ENCODE measurements at places on chromosomes 6 and 20. TPM values are rescaled to one million over a fixed set of nuclear protein-coding genes. Genes with fewer than 3 reads are reported as not detected.

- H3K4me1 ChIP-seq: peaks cover 27% of the 10 kb centered on the region
- no peak for DNase-seq
- H3K27ac ChIP-seq: no peak overlapping the region
- peaks cover 6% of the 10 kb centered on the region for H3K36me3 ChIP-seq
- H3K27me3 ChIP-seq: peaks cover 4% of the 10 kb centered on the region
These were observed 341.2 kb downstream of the CD83 start for GRCh38 chr6:14458669-14459266.

DNA sequence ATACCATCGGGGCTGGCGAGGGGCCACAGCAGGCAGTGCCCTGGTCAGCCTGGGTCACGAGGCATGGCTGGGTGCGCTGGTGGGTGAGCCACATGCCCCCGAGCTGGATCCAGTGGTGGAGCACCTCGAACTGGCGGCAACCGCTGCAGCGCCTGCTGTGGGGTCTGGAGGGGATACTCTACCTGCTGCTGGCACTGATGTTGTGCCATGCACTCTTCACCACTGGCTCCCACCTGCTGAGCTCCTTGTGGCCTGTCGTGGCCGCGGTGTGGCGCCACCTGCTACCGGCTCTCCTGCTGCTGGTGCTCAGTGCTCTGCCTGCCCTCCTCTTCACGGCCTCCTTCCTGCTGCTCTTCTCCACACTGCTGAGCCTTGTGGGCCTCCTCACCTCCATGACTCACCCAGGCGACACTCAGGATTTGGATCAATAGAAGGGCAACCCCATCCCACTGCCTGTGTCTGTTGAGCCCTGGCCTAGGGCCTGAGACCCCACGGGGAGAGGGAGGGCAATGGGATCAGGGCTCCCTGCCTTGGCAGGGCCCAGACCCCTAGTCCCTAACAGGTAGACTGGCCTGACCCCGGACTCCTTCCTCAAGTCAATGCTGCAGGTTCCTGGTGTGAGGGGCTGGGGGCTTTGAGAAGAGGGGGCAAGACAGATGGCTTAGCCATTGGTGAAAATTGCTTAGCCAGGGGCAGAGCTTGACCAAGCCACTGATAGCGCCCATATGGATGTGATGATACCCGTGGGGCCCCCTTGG, 598 bp downstream of the TMEM239 start:
- H3K27me3 ChIP-seq: peaks cover 47% of the 10 kb centered on the region
- no peak overlapping the region for H3K4me3 ChIP-seq
- H3K27ac ChIP-seq: no peak overlapping the region
- no peaks in the 10 kb centered on the region for H3K36me3 ChIP-seq
- peak; percentile 43 for DNase-seq

- H3K27ac ChIP-seq: no peak overlapping the region
- no peak overlapping the region for H3K4me3 ChIP-seq
- no peak for DNase-seq
- no peaks in the 10 kb centered on the region for H3K4me1 ChIP-seq
These were observed 17.8 kb downstream of the MTG2 start for GRCh38 chr20:62200491-62201172.

DNA sequence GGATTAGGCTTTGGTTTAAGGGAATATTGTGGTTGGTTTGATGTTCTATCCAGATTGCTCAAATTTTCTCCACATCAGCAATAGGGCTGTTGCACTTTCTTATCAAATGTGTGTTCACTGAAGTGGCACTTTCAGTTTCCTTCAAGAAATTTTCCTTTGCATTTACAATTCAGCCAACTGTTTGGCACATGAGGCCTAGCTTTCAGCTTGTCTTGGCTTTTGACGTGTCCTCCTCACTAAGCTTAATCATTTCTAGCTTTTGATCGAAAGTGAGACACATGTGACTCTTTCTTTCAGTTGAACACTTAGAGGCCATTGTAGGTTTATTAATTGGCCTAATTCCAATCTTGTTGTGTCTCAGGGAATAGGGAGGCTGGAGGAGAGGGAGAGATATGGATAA, 104.8 kb downstream of the FLRT3 start:
- H3K4me1 ChIP-seq: no peaks in the 10 kb centered on the region
- no peaks in the 10 kb centered on the region for H3K36me3 ChIP-seq

DNA sequence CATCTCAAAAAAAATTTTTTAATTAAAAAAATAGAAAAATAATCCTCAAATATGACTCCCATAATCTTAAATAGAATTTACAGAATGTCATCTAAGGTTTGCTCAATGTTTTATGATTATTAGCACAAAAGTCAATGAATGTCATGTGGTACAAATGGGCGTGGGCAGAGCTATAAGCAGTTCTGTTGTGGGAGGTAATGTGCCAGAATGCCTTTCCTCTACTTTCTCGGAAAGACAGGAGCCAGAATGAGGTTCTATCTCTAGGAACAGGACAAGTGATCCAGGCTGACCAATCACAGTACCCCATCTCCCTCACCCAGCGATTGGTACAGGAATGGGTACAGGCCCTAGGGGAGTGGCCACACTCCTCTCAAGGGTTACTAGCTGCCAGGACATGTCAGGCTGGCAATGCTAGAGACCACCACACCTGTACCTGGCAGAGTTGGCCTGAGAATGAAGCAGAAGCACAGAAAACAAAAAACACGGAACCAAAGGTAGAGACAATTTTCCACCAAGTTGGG, 15.1 kb downstream of the RALGAPA2 start:
- H3K27me3 ChIP-seq: no peaks in the 10 kb centered on the region
- no peak overlapping the region for H3K4me3 ChIP-seq
- no peak overlapping the region for H3K27ac ChIP-seq

DNA sequence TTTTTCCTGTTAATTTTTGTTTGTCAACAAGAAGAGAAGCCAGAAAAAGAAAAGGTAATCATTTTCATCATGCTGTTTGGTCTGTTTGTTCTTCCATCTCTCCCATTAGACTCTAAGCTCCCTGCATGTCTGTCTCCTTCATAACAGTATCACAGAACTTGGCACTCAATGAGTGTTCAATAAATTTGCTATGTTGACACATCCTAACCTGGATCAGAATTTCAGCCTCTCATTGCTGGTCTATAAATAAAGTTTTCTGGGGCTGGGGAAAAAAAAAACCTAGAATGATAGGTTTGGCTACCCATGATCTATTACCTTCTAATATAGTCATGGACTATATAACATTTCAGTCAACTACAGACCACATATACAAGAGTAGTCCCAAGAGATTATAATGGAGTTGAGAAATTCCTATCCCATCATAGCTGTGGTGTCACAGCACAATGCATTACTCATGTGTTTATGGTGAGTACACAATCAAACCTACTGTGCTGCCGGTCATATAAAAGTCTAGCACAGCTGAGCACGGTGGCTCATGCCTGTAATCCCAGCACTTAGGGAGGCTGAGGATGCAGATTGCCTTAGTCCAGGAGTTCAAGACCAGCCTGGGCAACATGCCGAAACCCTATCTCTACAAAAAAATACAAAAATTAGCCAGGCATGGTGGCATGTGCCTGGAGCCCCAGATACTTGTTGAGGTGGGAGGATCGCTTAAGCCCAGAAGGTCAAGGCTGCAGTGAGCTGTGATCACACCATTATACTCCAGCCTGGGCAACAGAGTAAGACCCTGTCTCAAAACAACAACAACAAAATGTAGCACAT, 5.9 kb downstream of the NUDT3 start:
- no peak for DNase-seq
- H3K4me3 ChIP-seq: no peak overlapping the region
- H3K27me3 ChIP-seq: no peaks in the 10 kb centered on the region
- no peak overlapping the region for H3K27ac ChIP-seq
- peaks cover 9% of the 10 kb centered on the region for H3K4me1 ChIP-seq
- H3K36me3 ChIP-seq: peaks cover 5% of the 10 kb centered on the region

DNA sequence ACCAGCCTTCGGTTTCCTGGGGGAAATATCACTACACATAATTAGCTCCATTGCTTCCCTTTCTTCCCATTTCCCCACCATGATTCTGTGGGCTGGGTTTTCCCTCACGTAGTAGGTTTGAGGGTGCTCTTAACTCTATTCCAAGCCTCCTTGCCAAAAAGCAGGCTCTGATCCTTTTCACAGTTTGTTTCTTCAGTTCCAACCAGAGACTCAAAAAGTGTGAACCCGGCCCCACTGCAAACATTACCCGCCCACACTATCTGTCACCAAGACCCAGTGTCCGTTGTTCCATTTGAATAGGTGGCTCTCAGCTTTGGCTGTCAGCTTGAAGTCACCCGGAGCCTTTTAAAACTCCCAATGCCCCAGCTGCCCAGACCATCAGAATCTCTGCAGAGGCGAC, 11.8 kb upstream of the NAA20 start:
- no peak overlapping the region for H3K4me3 ChIP-seq
- DNase-seq: no peak
- peaks cover 62% of the 10 kb centered on the region for H3K27me3 ChIP-seq
- no peaks in the 10 kb centered on the region for H3K36me3 ChIP-seq

DNA sequence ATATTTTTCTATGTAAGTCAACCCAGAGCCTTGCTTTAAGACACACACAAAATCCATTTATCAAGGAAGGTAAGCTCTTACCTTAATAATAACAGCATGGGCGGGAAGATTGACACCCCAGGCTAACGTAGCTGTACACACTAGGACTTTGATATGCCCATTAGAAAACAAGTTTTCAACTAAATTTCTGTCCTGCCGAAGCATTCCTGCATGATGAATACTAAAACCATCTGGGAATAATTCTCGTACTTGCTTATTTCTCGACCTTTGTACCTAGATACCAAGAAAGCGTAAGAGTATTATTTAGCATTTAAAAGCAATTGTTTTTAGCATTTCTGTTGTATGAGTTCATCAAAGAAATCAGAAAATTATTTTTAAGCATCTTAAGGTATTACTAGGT, 197.5 kb upstream of the SIM1 start:
- H3K27me3 ChIP-seq: no peaks in the 10 kb centered on the region
- DNase-seq: no peak
- H3K36me3 ChIP-seq: peaks cover 7% of the 10 kb centered on the region
- H3K4me3 ChIP-seq: no peak overlapping the region

DNA sequence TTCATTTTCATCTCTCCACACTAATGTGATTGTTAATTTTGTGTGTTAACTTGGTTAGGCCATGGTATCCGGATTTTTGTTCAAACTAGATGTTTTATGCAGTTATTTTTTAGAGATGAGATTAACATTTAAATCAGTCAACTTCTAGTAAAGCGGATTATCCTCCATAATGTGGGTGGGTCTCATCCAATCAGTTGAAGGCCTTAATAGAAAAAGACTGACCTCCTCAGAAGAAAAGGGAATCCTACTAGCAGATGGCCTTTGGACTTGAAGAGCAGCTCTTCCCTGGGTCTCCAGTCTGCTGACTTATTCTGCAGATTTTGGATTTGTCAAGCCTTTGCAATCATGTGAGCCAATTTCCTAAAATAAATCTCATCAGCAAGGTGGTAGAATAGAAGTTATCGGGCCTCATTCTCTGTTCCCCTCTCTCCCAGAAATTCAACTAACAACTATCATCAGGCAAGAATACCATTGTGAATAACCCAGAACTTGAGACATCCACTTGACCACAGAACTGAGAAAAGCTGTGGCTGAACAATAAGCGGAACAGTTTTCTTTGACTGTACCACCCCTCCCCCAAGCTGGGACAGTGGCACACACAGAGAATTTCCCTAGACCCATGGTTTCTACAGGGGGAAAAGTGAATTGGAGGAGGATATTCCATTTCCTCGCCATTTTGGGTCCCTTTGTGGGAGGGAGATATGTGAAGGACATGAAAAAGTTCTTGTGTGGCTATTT, 323.0 kb downstream of the UTRN start:
- no peak for DNase-seq
- H3K27ac ChIP-seq: no peak overlapping the region
- H3K4me1 ChIP-seq: peaks cover 36% of the 10 kb centered on the region
- peaks cover 31% of the 10 kb centered on the region for H3K36me3 ChIP-seq

DNA sequence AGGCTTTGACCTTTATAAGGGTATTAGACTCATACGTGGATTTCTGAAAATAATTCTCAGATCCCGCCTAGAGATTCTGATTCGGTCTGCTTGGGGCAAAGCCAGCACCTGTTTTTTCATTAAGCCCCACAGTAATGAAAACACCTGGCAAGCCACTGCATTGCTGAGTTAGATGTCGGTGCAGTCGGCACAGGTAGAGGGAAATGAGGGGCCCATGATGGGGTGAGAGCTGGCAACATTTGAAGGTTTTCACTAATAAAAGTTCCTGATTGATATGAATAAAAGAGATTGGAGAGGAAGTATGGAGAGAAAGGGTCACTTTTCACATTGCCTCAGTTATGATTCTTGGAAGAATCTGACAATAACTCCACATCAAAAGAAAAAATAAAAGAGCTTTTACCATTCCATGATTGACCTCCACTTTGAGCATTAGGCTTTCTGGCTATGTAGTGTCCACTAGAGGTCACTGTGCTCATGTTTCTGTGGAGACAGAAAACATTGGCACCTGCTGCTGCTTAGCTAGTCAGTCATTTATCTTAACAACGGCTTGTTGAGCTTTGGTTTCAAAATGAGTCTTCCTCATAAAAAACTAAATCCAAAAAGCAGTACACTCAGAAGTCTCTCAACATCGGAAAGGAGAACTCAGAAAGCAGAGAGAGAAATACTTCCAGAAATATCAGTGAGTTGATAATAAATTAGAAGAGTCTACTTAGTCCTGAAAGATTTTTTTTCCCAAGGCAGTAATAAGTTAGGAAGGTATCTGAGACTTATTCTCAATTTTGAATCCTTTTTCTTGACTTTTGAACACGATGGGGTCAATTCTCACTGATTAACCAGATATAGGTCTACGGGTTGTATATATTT, 53.3 kb upstream of the KLHL31 start:
- H3K4me3 ChIP-seq: no peak overlapping the region
- H3K36me3 ChIP-seq: no peaks in the 10 kb centered on the region
- DNase-seq: peak; percentile 68
- H3K4me1 ChIP-seq: peaks cover 10% of the 10 kb centered on the region
- H3K27me3 ChIP-seq: peaks cover 32% of the 10 kb centered on the region

DNA sequence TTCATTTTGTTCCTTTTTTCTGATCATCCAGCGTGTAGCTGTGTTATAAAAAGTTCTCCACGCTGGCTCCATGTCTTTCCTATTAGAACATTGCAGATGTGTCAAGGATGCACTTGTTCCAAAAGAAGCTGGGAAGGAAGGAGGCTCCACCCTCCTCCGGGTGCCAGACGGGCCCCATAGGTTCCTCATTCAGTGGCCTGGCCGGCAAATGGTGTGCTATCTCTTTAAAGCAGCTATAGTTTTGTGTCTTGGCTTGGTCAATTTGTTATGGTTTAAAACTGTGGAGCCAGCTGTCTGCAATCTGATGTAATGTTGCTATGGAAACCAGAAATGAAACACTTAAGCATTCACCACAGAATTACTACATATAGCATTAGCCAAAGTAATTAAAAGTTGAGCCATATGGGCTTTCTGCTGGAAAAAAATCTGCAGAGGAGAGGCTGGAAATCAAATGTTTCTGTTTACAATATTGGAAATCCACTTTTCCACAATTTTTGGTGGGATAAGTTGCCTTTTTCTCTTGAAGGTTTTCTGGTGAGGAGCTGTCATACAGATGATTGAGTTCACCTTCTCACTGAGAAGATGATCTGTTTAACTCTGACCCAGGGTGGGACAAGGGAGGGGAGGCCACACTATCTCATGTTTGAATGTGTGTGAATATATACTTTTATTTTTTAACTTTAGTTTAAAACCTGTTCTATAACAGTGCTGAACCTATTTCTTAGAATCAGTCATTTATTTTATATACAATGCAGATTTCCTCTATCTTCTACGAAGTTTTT, 167.4 kb downstream of the SASH1 start:
- no peaks in the 10 kb centered on the region for H3K36me3 ChIP-seq
- H3K27ac ChIP-seq: no peak overlapping the region

Gene KIAA0408
- total RNA-seq: 9.9 TPM

Gene CNR1
- total RNA-seq: not detected

Gene DEFB124
- total RNA-seq: not detected

Gene TBXT
- not detected for total RNA-seq

Gene PNPLA1
- not detected for total RNA-seq

Gene DNAH8
- 0.12 TPM for total RNA-seq

Gene MACROD2
- total RNA-seq: not detected

Gene GPX5
- total RNA-seq: not detected
